Nephron progenitor cell (in vitro differentiated cells): ENCODE measurements at places on chromosomes 4 and X.

DNA sequence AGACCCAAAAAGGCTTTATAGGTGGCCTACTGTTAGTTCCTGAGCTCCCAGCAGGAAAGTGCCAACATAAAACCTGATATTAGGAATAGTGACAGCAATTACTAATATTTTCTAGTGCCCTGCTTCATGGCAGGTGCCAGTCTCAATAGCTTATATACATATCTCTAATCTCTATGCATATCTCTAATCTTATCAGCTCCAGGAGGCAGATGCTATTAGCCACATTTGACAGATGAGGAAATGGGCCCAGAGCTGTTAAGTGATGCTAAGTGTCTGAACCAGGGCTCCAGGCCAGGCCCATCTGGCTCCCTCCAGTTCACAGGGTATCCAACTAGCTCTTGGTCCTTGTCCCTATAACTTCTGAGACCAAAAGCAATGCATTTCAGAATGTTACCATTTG is 142.5 kb downstream of the CHIC2 start:
- H3K27me3 ChIP-seq: peaks cover 14% of the 10 kb centered on the region
- no peak overlapping the region for H3K27ac ChIP-seq
- no peak for DNase-seq
- no peak overlapping the region for H3K4me3 ChIP-seq
- no peaks in the 10 kb centered on the region for H3K36me3 ChIP-seq

DNA sequence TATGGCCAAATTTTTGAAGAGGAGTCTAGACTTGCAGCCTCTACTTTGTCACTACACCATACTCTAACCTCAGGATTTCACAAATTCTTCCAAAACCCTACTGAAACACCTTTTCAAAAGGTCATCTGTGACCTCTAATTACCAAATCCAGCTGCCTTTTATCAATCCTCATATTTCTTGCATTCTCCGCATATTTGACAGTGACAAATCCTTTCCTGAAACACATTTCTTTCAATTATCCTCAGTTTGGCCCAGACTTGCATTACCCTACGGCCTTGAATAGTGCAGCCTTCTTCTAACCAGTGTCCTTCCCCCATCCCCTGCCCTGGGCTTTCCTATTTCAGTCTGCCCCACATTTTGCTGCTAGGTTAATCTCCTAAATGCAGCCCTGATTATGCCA is 25.5 kb downstream of the MID2 start:
- no peaks in the 10 kb centered on the region for H3K36me3 ChIP-seq
- H3K27ac ChIP-seq: no peak overlapping the region
- no peak overlapping the region for H3K4me3 ChIP-seq
- H3K27me3 ChIP-seq: no peaks in the 10 kb centered on the region
- H3K4me1 ChIP-seq: no peaks in the 10 kb centered on the region

- H3K36me3 ChIP-seq: no peaks in the 10 kb centered on the region
- no peaks in the 10 kb centered on the region for H3K4me1 ChIP-seq
- no peak overlapping the region for H3K27ac ChIP-seq
- no peak for DNase-seq
Measured at GRCh38 chr4:112213856-112214255, 17.7 kb upstream of the AP1AR start.

- no peaks in the 10 kb centered on the region for H3K36me3 ChIP-seq
- no peak overlapping the region for H3K27ac ChIP-seq
- no peaks in the 10 kb centered on the region for H3K27me3 ChIP-seq
- DNase-seq: no peak
- H3K4me3 ChIP-seq: no peak overlapping the region
- H3K4me1 ChIP-seq: no peaks in the 10 kb centered on the region
Measured at GRCh38 chrX:41352329-41352838, 18.4 kb downstream of the DDX3X start.

- DNase-seq: no peak
- no peak overlapping the region for H3K4me3 ChIP-seq
- no peaks in the 10 kb centered on the region for H3K4me1 ChIP-seq
- no peaks in the 10 kb centered on the region for H3K36me3 ChIP-seq
- no peaks in the 10 kb centered on the region for H3K27me3 ChIP-seq
Measured at GRCh38 chrX:126177133-126177840, 11.2 kb upstream of the DCAF12L2 start.

GRCh38 chr4:15811703-15812337 is 33.7 kb downstream of the CD38 start:
- peaks cover 42% of the 10 kb centered on the region for H3K27me3 ChIP-seq
- H3K4me3 ChIP-seq: no peak overlapping the region
- peaks cover 8% of the 10 kb centered on the region for H3K4me1 ChIP-seq
- no peak for DNase-seq
- no peaks in the 10 kb centered on the region for H3K36me3 ChIP-seq

GRCh38 chrX:19772822-19773628 is 114.4 kb downstream of the SH3KBP1 start:
- peak overlapping the region; percentile 53 for H3K4me3 ChIP-seq
- H3K27me3 ChIP-seq: no peaks in the 10 kb centered on the region
- no peaks in the 10 kb centered on the region for H3K36me3 ChIP-seq
- H3K4me1 ChIP-seq: peaks cover 36% of the 10 kb centered on the region
- DNase-seq: peak; percentile 7

DNA sequence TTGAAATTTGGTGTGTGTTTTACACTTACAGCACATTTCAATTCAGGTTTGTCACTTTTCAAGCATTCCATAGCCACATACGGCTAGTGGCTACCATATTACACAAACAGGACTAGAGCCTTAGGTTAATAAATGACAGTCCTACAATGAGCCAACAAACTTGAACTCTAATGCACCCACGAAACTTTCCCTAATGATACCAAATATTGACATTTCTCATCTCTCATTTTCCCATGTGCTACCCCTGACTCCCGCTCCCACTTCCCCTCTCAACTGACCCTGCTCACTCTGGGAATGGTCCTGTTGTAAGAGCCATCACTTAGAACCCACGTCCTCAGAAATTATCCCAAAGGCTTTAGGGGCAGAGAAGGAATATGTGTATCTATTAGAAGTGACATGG is 4.9 kb upstream of the TLR10 start:
- H3K4me1 ChIP-seq: peaks cover 2% of the 10 kb centered on the region
- H3K27ac ChIP-seq: no peak overlapping the region
- DNase-seq: no peak
- H3K36me3 ChIP-seq: no peaks in the 10 kb centered on the region

- H3K4me1 ChIP-seq: no peaks in the 10 kb centered on the region
- H3K27ac ChIP-seq: no peak overlapping the region
- no peaks in the 10 kb centered on the region for H3K27me3 ChIP-seq
- no peak overlapping the region for H3K4me3 ChIP-seq
- no peaks in the 10 kb centered on the region for H3K36me3 ChIP-seq
- DNase-seq: no peak
Measured at GRCh38 chrX:11329021-11329420, 35.8 kb downstream of the AMELX start.

DNA sequence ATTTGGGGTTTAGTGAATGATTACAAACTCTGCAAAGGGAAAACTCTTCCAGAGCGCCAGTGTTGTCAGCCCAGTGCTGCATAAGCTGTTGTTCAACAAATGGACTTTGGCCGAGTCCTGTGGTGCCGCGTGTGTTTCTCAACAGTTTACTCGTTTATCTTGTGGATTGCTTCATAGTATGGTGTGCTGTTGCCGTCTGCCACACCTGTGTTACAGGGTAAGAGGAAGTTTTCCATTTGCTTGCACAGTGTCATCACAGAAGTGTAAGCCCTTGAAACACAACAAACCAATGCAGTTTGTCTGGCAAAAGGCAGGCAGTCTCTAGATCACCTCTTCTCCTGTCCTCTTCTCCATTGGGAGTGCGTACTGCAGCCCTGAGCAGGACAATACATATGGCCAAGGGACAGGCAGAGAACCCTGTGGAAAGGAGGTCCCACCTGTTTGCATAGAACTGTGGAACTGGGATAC is 66.3 kb downstream of the DCUN1D4 start:
- peaks cover 67% of the 10 kb centered on the region for H3K36me3 ChIP-seq
- no peaks in the 10 kb centered on the region for H3K27me3 ChIP-seq

- H3K4me3 ChIP-seq: no peak overlapping the region
- no peak for DNase-seq
- no peak overlapping the region for H3K27ac ChIP-seq
- no peaks in the 10 kb centered on the region for H3K36me3 ChIP-seq
- peaks cover 20% of the 10 kb centered on the region for H3K27me3 ChIP-seq
- H3K4me1 ChIP-seq: peaks cover 23% of the 10 kb centered on the region
Measured at GRCh38 chr4:81319657-81320056, 104.6 kb upstream of the PRKG2 start.

GRCh38 chrX:35458142-35458541 is 340.0 kb upstream of the MAGEB16 start:
- no peak overlapping the region for H3K27ac ChIP-seq
- H3K36me3 ChIP-seq: no peaks in the 10 kb centered on the region
- H3K4me3 ChIP-seq: no peak overlapping the region
- no peaks in the 10 kb centered on the region for H3K27me3 ChIP-seq
- no peak for DNase-seq

- no peaks in the 10 kb centered on the region for H3K36me3 ChIP-seq
- H3K4me1 ChIP-seq: no peaks in the 10 kb centered on the region
- peaks cover 4% of the 10 kb centered on the region for H3K27me3 ChIP-seq
Measured at GRCh38 chr4:169899295-169899694, 126.9 kb downstream of the MFAP3L start.

GRCh38 chrX:102832661-102833060 is 104.4 kb upstream of the RAB40AL start:
- no peaks in the 10 kb centered on the region for H3K27me3 ChIP-seq
- no peak overlapping the region for H3K27ac ChIP-seq
- H3K36me3 ChIP-seq: peaks cover 19% of the 10 kb centered on the region
- H3K4me1 ChIP-seq: no peaks in the 10 kb centered on the region
- DNase-seq: no peak

- H3K27me3 ChIP-seq: peaks cover 3% of the 10 kb centered on the region
- H3K4me3 ChIP-seq: no peak overlapping the region
- no peak overlapping the region for H3K27ac ChIP-seq
- DNase-seq: no peak
- peaks cover 17% of the 10 kb centered on the region for H3K4me1 ChIP-seq
- H3K36me3 ChIP-seq: no peaks in the 10 kb centered on the region
Measured at GRCh38 chr4:140156529-140157171, 2.7 kb upstream of the MAML3 start.

DNA sequence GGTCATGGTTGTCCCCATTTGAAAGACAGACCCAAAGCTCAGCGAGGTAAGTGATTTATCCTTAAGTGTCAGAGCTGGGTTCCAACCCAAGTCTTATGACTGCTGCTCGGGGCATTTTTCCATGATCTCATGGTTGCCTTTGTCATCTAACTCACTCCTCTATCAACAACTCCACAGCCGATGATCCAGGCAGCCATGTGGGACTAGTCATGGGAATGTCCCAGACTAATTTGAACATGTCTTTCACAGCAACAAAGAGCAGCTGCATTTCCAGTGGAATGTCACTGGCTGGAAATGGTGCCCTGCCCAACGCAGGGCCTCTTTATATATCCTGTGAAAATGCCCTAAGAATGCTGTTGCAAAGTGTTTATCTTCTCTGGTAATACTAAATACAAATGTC is 284.8 kb upstream of the PPARGC1A start:
- H3K27ac ChIP-seq: no peak overlapping the region
- no peaks in the 10 kb centered on the region for H3K36me3 ChIP-seq
- peaks cover 9% of the 10 kb centered on the region for H3K27me3 ChIP-seq
- DNase-seq: no peak

DNA sequence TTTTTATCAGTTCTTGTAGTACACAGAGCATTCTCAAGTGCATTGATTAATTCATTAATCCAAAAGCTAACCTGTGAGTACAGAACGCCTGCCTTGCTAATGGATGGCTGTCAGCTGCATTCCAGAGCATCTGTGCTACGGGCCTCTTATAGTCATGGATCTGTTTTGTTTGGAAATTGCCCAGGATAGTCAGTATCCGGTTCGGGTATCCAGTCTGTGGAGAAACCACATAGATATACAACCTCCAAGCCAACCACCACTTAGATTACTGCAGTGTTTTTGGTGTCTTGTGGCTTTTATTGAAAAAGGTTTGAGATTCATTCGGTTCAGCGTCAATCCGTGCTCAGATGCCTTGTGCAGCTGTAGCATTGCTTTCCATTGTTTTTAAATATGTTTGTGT is 4.0 kb downstream of the LAP3 start:
- H3K27me3 ChIP-seq: peaks cover under 1% of the 10 kb centered on the region
- peaks cover 14% of the 10 kb centered on the region for H3K36me3 ChIP-seq
- DNase-seq: no peak
- no peak overlapping the region for H3K27ac ChIP-seq
- peaks cover 15% of the 10 kb centered on the region for H3K4me1 ChIP-seq
- H3K4me3 ChIP-seq: no peak overlapping the region

- peak overlapping the region; percentile 88 for H3K4me3 ChIP-seq
- H3K4me1 ChIP-seq: peaks cover 29% of the 10 kb centered on the region
- no peak overlapping the region for H3K27ac ChIP-seq
- peak; percentile 38 for DNase-seq
- peaks cover 15% of the 10 kb centered on the region for H3K27me3 ChIP-seq
Measured at GRCh38 chrX:67544281-67545035, 637 bp downstream of the AR start.

DNA sequence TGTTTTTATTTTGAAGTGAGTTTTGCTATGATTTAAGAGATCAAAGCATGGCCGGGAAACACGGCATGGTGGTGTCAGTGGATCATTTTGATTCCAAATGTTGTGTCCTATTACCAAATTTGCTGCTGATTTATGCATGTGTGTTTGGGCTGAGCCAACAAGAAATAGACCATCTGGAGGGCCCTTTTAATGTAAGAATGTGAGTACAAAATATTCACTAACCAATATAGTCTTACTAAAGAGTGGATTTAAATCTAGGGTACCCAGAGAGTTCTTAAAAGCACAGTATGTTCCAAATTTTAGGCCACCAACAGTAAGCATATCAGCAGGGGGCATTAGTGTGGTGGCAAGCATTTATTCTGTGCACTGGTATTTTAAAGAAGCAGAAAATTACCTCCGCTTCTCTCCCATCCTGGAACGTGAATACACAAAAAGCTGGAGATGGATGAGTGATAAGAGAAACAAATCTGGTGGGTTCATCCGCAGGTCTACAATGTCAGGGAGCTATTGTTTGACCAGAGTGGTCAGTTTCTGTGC is 444.4 kb upstream of the IGFBP7 start:
- no peak for DNase-seq
- no peaks in the 10 kb centered on the region for H3K36me3 ChIP-seq
- H3K4me1 ChIP-seq: peaks cover 8% of the 10 kb centered on the region
- H3K27ac ChIP-seq: no peak overlapping the region

- peak overlapping the region; percentile 99 for H3K27ac ChIP-seq
- peaks cover 34% of the 10 kb centered on the region for H3K36me3 ChIP-seq
- no peaks in the 10 kb centered on the region for H3K27me3 ChIP-seq
- no peak for DNase-seq
- H3K4me3 ChIP-seq: peak overlapping the region; percentile 98
Measured at GRCh38 chrX:109732017-109732801, 848 bp downstream of the ACSL4 start.

DNA sequence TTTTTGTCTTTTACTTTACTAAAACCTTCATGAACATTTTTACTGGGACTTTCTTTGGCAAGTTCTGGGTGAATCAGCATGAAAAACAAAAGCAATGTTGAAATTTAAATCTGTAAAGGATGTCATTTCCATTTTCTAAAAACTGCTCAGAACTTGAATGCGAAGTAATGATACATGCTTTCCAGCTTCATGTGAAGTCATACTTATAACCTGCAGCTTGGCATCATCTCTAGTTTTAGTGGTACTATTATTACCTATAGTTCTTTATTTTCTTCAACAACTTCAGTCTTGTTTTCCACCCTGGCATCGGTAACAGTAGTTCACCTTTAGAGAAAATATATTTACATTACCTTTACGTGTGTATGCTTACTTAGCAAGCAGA is 421.4 kb upstream of the DIPK2B start:
- DNase-seq: no peak
- H3K27ac ChIP-seq: no peak overlapping the region
- H3K4me3 ChIP-seq: no peak overlapping the region
- no peaks in the 10 kb centered on the region for H3K27me3 ChIP-seq
- no peaks in the 10 kb centered on the region for H3K36me3 ChIP-seq
- no peaks in the 10 kb centered on the region for H3K4me1 ChIP-seq

GRCh38 chr4:145937971-145938611 is 532 bp downstream of the ZNF827 start:
- DNase-seq: peak; percentile 27
- H3K27ac ChIP-seq: peak overlapping the region; percentile 99
- H3K4me3 ChIP-seq: peak overlapping the region; percentile 92
- H3K27me3 ChIP-seq: no peaks in the 10 kb centered on the region
- H3K36me3 ChIP-seq: peaks cover 5% of the 10 kb centered on the region
